Activated T-helper 17 cell treated with anti-CD3 and anti-CD28 coated beads, Interleukin-2, amount 50 U/mL, for 72 hours (primary cell): ENCODE measurements at places on chromosomes 5 and 9. TPM values are rescaled to one million over a fixed set of nuclear protein-coding genes. Genes with fewer than 3 reads are reported as not detected.

GRCh38 chr9:34457266-34458012, 931 bp downstream of the FAM219A start:
- no peak for ATAC-seq

- no peak for ATAC-seq
These were observed 75.3 kb downstream of the INSYN2B start for GRCh38 chr5:169905017-169905416.

DNA sequence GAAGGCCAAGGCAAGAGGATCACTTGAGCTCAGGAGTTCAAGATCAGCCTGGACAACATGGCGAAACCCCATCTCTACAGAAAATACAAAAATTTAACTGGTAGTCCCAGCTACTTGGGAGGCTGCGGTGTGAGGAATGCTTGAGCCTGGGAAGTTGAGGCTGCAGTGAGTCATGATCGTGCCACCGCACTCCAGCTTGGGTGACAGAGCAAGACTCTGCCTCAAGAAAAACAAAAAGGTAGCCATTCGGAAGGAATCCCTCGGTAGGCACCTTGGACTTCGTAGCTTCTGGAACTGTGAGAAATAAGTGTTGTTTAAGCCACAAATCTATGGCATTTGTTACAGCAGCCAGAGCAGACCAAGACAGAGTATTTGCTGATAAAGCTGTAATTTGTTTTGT, 174.2 kb downstream of the DCP2 start:
- ATAC-seq, result no peak

Gene ECPAS
- 103 TPM for total RNA-seq

- ATAC-seq, result no peak
These were observed 217.7 kb upstream of the TBCA start for GRCh38 chr5:77993855-77994318.

Gene GFRA3
- not detected for total RNA-seq

Gene PCDHB10
- total RNA-seq, result not detected

DNA sequence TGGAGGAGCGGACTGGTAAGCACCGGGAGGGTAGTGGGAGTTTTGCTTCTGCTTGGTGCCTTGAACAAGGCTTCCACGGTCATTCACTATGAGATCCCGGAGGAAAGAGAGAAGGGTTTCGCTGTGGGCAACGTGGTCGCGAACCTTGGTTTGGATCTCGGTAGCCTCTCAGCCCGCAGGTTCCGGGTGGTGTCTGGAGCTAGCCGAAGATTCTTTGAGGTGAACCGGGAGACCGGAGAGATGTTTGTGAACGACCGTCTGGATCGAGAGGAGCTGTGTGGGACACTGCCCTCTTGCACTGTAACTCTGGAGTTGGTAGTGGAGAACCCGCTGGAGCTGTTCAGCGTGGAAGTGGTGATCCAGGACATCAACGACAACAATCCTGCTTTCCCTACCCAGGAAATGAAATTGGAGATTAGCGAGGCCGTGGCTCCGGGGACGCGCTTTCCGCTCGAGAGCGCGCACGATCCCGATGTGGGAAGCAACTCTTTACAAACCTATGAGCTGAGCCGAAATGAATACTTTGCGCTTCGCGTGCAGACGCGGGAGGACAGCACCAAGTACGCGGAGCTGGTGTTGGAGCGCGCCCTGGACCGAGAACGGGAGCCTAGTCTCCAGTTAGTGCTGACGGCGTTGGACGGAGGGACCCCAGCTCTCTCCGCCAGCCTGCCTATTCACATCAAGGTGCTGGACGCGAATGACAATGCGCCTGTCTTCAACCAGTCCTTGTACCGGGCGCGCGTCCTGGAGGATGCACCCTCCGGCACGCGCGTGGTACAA, 556 bp downstream of the PCDHGC3 start:
- ATAC-seq, result peak; percentile 35

Gene PRUNE2
- total RNA-seq, result 0.39 TPM

DNA sequence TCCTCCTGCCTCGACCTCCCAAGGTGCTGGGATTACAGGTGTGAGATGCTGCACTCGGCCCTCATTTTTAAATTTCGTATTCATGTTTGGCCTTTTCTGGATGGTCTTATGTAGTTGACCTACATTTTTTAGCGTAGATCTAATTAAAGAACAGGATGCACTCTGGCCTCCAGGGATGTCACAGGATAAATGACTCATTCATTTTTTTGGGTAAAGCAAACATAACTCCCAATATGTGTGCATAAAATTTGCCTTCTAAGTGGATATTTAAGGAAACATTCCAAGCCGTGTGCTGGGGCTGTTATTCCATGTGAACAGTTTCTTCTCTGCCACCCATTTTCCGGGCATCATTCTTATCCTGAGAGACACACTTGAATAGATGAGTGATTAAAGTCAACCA, 501.6 kb downstream of the IRX1 start:
- ATAC-seq, result no peak

DNA sequence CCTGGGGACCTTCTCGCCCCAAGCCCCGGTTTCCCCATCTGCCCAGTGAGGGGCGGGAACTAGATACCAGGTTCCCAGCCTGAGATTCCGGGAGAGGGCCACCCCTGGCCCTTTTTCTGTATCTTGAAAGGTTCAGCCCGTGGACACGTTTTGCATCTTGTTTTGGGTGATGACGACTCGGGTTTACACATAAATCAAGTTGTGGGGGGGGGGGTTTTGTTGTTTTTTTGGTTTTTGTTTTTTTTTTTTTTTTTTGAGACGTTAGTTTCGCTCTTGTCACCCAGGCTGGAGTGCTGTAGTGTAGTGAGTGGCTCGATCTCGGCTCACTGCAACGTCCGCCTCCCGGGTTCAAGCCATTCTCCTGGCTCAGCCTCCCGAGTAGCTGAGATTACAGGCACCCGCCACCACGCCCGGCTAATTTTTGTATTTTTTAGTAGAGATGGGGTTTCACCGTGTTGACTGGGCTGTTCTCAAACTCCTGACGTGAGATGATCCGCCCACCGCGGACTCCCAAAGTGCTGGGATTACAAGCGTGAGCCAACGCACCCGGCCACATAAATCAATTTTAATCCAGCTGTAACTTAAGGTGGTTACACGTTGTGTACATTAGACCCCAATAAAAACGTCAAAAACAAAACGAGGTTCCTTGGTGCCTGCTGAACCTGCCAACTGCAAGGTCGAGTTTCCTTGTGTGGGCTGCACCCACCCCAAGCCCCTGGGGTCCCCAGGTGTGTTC, 1.1 kb upstream of the BRD3 start:
- ATAC-seq, result peak; percentile 3

DNA sequence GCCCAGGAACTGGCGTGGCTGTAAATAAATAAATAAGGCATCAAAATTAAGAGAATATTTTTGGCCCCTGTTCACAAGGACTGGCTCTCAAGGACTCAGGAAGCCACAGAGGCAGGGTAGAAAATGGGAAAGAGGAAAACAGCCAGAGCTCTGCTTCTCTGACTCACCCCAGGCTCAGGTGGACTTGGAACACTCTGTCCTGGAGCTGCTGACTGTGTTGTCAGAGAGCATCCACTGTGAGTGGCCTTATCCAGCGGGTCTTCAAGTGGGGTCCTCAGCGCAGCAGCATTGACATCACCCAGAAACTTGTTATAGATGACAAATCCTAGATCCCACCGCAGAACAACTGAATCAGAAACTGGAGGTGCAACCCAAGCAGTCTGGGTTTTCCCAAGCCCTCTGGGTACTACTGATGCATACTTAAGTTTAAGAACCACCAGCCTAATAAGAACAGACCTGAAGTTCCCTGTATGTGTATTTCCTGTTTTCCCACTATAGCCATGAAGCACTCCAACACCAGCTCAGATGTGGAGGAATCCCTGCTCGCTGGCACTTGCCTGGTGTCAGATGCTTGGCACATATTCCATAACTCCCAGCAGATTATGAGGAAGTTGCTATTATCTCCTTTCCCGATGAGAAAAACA, 20.5 kb downstream of the ADRA1B start:
- no peak for ATAC-seq
